NCI-H82 (cell line): ENCODE measurements at places on chromosomes 6 and 20.

- no peak for DNase-seq
Observed at GRCh38 chr6:109508166-109508860, 25.3 kb upstream of the ZBTB24 start.

DNA sequence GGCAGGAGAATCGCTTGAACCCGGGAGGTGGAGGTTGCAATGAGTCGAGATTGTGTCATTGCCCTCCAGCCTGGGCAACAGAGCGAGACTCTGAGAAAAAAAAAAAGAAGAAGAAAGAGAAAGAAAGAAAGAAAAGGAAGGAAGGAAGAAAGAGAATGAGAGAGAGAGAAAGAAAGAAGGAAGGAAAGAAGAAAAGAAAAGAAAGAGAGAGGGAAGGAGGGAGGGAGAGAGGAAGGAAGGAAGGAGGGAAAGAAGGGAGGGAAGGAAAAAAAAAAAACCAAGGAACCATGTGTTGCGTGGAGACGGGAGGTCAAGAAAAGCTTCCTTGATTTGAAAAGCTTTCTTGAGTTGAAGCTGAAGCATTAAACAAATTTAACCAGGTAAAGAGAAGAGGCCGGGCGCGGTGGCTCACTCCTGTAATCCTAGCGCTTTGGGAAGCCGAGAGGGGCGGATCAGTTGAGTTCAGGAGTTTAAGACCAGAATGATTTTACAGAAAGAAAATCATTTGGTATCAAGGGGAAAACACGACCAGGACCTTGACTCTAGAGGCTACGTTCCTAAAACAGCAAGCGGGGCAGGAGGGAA is 90.5 kb upstream of the PRSS16 start:
- peak; percentile 29 for DNase-seq

DNA sequence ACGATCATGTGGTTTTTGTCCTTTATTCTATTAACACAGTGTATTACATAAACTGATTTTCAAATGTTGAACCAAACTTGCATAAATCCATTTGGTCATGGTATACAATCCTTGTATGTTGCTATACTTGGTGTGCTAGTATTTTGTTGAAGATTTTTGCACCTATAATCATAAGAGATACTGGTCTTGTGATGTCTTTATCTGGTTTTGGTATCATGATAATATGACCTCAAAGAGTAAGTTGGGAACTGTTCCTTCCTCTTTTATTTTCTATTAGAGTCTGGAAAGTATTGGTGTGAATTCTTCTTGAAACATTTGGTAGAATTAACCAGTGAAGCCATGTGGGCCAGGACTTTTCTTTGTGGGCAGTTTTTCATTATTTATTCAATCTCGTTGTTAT is 65.3 kb downstream of the TRPC4AP start:
- no peak for DNase-seq

- DNase-seq, result no peak
Observed at GRCh38 chr6:151749341-151749740, 58.1 kb upstream of the ESR1 start.

- DNase-seq, result no peak
Observed at GRCh38 chr6:10441004-10441654, 26.3 kb upstream of the TFAP2A start.

GRCh38 chr6:164690241-164690640 is 619.2 kb downstream of the C6orf118 start:
- no peak for DNase-seq

DNA sequence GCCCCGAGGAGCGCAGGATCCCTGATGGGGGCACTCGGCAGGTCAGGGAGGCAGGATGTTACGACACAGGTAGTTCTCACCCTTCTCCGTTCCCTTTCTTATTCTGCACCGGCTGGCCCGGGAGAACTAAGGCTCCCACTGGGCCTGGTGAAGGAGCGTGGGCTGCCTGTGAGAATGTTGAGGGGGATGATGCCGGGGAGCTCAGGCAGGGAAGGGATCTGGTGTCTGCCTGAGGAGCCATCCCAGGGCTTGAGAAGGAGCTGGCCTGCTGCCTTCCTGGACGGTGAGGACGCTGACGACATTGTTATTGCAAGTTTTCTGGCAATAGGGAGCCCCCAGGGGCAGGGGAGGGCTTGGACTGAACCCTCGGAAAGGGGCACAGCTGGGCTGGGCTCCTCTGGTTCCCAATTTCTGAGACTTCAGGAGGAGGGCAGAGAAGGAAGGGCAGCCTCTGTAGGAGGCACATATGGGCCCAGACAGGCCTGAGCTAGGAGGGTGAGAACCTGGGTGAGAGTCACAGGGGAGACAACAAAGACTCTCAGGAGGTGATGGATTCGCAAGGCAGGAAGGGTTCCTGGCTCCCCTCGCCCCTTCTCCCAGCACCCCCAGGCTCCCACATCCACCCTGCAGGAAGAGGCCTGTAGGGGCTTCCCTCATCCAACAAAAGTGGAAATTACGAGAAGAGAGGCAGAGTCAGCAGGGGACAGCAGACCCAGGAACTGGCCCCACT is 32.8 kb downstream of the CYP21A2 start:
- no peak for DNase-seq

DNA sequence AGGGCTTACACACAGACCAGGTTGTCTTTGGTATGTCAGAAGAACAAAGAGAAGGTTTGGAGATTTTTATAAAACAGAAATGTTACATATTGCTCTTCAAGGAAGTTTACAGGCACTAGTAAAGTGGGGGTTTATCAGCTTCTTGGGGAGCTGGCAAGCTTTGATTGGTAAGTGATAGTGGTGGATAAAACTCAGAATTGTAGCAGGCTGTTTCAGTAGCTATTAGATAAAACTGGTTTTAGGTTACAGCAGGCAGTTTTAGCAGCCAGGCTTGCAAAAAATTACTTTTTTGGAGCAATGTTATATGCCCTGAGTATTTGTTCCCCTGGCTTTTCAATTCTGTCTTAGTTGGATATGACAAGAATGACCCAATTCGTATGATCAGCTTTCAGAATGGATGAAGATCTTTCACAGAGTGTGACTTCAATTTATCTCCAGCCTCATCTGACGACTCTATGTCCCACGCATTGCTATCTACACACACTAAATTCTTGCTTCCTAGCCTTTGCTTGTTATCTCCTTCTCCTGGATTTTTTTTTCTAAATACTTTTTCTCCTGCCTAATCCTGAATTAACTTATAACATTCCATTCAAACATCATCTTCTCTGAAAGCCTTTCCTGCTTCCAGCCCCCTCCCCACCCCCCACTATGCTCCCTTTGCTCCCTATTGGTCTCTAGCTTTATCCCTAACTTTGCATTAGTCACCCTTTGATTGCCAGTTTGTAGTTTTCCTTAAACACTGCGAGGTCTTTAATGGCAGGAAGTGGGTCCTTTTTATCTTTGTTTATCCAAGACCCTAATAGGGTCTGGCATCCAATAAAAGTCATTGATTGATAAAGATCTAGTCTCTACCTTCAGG is 1.0 kb upstream of the TOMM34 start:
- DNase-seq, result peak; percentile 53

- DNase-seq, result no peak
Observed at GRCh38 chr20:3560162-3560561, 89.3 kb downstream of the ATRN start.

DNA sequence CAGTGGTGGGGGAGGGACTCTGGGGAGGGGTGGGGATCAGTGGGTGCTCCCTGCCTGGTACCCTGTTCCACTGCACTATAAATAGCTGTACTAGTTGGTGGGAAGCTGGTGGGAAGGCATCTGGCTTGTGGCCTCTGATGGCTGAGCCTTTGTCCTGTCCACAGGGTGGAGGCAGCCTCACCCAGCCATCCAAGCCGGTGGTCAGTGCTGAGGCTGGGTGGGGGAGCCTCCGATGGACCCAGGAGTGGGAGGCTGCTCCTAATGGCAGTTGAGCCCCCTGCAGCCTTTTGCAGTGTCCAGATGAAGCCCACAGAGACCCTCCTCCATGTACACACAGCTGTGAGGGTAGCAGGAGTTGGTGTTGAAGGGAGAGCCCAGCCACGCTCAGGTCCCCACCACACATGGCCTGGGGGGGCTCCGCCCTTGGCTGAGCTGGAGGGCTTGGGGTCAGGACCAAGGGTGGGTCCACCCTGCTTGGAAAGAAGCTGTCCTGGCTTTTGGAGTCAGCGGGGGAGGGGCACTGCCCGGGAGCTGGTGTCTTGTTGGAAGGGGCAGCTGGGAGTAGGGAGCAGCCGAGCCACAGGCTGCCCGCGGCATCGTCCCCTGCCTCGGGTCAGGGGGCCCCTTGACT is 2.5 kb downstream of the PPDPF start:
- DNase-seq, result no peak

DNA sequence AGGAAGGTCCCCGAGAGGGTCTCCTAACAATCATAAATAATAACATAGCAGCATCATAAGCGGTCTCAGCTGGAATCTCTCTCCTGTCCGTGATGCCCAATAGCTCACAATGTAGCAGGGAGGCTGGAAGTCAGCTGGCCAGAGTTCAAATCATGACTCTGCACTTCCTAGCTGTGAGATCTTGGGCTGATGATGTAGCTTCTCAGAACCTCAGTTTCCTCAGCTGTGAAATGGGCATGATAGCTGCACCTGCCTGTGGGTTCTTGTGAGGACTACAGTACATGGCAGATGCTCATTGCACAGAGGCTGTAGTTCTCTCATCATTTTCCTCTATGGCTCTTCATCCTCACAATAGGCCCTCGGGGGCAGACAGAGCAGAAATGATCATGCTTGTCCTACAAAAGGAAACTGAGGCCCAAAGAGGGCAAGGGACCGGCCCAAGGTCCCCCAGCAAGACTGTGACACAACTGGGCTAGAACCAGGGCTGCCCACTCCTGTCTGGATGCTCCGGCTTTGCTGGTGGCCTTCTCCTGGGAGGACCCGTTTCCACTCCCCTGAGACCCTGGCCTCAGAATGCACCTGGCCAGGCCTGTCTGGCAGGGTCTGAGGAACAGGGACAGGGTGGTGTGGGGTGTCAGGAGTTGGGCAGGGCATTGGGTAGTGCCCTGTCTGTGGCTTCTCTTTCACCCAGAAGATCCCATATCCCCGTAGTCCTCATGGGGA is 17.7 kb downstream of the SLC12A5 start:
- DNase-seq, result no peak

DNA sequence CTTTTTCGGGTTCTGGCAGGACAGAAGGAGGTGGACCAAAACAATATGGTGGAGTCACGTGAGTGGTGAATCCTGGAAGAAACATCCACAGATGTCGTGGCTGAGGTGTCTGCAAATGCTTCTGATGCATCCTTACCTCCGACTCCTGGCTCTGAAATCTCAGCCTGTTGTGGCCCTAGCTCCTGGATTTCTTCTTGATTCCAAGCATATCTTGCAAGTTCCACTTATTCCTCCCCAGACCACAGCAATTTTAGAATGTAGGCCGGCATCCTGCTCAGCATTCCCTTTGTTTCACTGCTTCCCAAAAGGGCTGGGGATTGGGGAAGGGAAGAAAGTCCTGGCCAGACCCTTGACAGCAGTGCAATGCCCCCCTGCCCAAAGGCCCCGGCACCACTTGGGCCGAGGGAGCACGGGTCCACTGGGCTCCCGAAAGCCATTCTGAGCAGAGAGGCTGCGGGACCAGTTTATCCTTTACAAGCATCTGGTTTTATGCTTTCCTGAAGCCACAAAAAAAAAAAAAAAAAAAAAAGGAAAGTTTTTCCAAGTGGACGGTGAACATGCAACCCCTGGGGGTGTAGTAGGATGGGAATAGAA is 200.9 kb upstream of the RNF24 start:
- DNase-seq, result no peak

DNA sequence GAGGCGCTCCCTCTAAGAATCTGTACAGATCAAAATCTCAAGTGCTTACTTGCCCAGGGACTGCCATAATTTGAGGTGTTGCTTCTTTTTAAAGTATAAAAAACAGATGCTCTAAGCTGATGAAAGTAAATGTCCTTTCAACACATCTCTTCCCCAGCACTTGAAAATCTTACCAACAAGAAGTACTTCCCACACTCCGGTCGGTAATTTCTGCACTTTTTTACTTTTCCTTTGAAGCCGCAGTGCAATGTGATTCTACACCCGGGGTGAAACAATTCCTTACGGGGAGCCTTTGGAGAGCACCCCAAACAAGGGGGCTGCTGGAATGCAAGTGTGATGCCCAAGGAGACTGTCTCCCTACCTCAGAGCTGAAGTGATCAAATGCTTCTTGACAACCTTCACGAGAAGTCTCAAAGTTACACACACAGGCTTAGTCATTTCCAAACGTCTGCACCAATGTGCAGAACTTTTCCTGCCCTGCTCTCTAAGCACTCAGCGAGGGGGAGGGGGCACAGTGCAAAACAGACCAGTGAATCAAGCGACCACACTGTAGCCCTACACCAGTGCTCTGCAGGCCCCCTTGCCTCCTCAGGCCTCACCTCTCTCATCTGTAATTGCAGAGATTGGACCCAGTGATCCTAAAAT is 56.7 kb downstream of the ATXN1 start:
- no peak for DNase-seq

DNA sequence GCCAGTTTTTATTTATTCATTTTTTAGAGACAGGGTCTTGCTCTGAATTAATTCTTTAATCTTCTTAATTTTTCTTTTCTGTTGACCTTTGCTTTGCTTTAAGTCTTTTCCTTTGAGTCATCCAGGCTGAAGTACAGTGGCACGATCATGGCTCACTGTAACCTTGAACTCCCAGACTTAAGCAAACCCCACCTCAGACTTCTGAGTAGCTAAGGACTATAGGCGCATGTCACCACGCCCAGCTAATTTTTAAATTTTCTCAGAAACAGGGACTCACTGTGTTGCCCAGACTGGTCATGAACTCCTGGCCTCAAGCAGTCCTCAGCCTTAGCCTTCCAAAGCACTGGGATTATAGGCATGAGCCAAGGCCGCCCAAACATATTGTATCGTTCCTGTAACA is 71.3 kb upstream of the GNRH2 start:
- DNase-seq, result no peak

DNA sequence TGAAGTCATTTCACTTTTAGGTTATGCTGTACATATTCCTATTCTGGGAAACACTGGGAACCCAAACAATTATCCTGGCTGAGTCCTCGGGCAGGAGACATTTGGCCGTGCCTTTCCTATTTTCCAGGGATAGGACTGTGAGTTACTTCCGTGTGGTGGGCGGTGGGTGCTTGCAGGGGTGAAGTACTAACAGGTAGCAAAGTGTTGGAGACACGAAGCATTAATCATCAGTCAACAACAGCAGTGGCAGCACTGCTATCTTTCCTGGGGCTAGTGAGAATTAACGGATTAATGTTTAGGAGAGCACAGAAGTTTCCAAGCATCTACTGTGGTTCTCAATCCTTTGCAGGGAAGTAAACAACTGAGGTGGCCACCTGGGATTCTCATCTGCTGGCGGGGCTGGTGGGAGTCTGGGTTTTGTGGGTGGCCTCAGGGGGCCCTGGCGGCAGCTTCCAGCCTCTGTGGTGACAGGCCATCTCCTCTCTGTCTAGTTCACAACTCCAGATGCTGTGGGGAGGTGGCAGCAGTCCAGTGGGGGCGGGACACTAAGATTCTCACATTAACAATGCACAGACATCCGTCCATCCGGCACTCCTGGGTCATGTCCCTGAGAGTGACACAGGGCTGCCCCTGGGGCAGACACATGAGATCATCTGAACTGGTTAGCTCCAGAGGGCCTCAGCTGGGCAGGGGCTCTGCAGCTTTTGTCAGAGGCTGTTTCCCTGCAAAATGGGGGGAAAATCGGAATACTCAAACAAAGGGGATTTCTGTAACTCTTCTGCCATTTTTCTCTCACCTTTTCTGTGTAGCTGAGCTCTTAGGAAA is 90.9 kb downstream of the GJA10 start:
- peak; percentile 95 for DNase-seq

GRCh38 chr6:122078481-122078880 is 321.0 kb upstream of the HSF2 start:
- DNase-seq, result peak; percentile 20

GRCh38 chr6:5936631-5937030 is 70.1 kb downstream of the NRN1 start:
- no peak for DNase-seq

- DNase-seq, result no peak
Observed at GRCh38 chr6:69386426-69386825, 410.4 kb downstream of the LMBRD1 start.
